ENCODE measurements at places on chromosomes 16 and 17. TPM values are rescaled to one million over a fixed set of nuclear protein-coding genes. Genes with fewer than 3 reads are reported as not detected.

LRRC36 gene
- 42.1 TPM for total RNA-seq

- no peaks in the 10 kb centered on the region for H3K36me3 ChIP-seq
- DNase-seq = peak; percentile 64
- no peaks in the 10 kb centered on the region for H3K27me3 ChIP-seq
- peaks cover 92% of the 10 kb centered on the region for H3K4me1 ChIP-seq
- H3K4me3 ChIP-seq = no peak overlapping the region
These were observed 14.0 kb downstream of the CCR7 start for GRCh38 chr17:40551091-40551878.

DNA sequence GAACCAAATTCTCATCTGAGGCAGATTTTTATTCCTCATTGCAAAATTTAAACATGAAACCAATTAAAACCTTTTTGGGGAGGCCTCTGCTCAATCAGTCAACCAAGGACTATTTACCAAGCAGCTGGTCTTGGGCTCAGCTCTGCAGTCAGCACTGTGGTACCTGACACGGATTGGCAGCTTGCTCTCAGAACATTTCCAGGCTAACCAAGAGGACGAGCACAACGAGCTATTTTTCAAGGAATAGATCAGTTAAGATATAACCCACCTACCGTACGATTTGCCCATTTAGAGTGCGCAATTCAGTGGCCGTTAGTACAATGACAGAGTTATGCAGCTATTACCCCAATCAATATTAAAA lies 26.4 kb upstream of the KLHDC4 start:
- H3K27me3 ChIP-seq = no peaks in the 10 kb centered on the region
- no peaks in the 10 kb centered on the region for H3K4me1 ChIP-seq
- H3K27ac ChIP-seq = no peak overlapping the region
- no peak for DNase-seq
- no peaks in the 10 kb centered on the region for H3K36me3 ChIP-seq

KRT25 gene
- total RNA-seq = not detected

DNA sequence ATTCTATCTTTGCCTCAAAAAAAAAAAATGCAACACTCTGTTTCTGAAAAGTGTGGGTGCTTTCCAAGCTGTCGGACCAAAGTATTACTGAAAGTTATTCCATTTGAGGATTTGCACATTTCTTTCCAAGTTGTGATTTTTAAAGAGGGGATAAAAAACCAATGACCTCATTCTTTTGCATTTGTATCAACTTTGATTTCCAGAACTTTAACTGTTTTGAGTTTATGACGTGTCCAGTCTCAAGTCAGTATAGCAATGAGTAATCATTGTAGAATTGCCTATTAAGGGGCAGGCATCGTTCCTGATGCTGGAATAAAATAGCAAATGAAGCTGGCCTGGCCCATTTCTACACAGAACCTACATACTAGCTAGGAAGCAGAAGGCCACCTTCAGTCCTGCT lies 229.6 kb upstream of the RBFOX1 start:
- no peak for DNase-seq
- no peak overlapping the region for H3K27ac ChIP-seq
- H3K4me1 ChIP-seq = no peaks in the 10 kb centered on the region
- H3K27me3 ChIP-seq = no peaks in the 10 kb centered on the region
- no peak overlapping the region for H3K4me3 ChIP-seq

DNA sequence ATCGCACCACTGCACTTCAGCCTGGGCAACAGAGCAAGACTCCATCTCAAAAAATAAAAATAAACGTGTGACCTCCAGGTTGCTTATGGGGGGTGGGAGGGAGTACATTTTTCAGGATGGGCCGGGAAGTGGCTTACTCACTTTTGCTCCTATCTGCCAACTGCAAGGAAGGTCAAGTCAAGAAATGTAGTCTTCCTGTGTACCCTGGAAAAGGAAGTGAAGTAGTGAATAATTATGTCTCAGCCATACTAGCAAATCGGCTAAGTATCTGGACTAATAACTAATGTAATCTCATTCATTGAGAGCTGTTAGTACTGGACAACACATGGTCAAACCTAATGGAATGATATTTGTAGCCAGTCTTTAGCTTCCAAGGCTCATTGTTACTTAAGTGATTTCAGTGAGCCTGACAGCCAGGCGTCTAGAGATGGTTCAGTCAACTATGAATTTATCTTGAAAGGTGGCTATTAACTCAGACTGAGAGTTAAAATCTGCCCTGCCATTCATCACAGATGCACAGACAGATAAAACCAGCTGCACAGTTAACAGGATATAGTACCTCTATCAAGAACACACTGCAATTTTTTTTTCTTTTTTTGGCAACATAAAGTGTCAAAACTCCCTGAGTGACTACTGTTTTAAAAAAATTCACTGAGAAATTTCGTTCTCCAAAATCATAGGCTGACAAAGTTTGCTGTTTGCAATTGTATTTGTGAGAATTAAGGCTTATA lies 3.7 kb upstream of the TACO1 start:
- peaks cover 17% of the 10 kb centered on the region for H3K4me1 ChIP-seq
- H3K36me3 ChIP-seq = peaks cover 23% of the 10 kb centered on the region
- no peaks in the 10 kb centered on the region for H3K27me3 ChIP-seq
- no peak for DNase-seq

CNGB1 gene
- total RNA-seq = 0.35 TPM

DNA sequence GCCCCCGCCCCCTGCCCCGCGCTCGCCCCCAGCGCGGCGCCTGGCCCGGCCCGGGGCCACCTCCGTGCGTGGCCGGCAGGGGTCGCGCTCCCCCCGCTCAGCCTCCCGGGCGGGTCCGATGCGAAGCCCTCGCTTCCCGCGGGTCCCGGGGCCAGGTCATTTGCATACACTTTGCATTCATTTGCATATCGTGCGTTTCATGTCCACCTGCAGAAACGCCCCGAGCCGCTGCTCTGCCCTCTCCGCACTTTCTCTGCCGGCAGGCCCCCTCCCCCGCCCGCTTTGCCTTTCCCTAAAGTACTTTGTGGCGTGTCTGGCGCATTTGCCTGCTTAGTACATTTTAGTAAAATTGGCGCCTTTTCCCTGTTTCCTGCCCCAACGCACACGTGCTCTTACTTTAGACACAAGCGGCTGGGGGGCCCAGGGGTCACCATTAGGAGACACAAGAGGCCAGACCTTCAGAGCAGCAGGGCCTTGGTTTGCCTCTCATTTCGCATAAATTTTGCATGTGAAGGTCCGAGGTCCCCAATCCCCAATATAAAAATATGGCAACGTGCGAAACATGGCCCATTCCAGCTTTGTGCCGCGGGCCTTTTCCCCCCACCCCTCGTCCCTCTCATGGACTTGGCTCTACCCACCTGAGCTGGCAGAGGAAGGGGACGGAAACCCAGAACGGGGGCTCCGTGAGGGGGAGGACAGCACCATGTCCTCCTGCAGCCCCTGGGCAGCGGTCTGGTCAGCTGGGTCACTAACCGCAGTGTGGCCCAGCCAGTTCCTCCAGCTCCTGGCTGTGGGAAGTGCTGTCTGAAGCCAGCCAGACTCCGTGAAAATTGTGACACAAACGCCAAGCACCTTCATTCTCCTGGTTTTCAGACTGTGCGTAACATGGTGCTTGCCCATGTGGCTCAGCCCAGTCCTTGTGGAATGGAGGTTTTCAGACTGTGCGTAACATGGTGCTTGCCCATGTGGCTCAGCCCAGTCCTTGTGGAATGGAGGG lies 34.8 kb downstream of the CBFA2T3 start:
- DNase-seq = peak; percentile 76
- no peak overlapping the region for H3K27ac ChIP-seq
- peak overlapping the region; percentile 37 for H3K4me3 ChIP-seq
- H3K4me1 ChIP-seq = peaks cover 41% of the 10 kb centered on the region
- peaks cover 26% of the 10 kb centered on the region for H3K27me3 ChIP-seq
- H3K36me3 ChIP-seq = no peaks in the 10 kb centered on the region

DNA sequence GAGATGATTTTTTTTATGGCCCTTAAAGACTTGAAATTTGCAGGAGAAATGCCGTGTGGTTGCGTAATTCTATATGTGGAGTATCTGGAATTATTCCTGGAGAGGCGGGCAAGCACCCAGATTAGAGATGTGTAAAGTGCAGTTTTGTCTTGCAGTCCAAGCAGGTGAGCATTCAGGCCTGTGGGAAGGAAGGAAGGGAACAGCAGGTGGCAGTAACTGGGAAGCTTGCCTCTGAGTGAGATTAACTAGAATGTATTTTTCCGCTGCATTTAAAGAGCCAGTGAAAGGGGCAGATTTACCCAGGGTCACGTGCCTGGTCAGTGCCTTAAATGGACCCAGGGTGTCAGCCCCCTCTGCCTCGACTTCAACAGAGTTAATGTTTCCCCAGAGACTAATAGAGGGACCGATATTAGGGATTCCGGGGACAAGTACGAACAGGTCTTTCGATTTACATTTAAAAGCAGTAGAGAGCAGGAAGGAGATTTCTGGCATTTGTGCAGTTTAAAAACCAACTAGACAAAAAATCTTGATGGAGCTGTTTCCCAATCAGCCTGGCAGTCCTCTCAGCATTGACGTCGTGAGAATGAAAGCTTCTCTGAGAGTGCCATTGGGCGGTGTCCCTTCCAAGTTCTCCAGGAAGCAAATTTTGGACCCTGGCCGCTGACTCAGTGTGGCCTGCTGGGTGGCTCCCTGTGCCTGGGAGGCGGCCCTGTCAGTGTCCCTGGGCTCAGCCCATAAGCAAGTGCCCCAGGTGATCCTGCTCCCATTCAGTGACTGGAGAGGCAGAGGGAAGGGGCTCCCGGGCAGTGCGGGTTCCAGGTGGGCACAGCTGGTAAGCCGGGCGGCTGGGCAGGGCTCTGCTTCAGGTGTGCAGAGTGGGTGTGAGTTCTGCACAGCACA lies 38.2 kb downstream of the KSR1 start:
- H3K4me1 ChIP-seq = peaks cover 74% of the 10 kb centered on the region
- H3K27me3 ChIP-seq = no peaks in the 10 kb centered on the region
- H3K27ac ChIP-seq = peak overlapping the region; percentile 88
- H3K4me3 ChIP-seq = peak overlapping the region; percentile 35

ASGR1 gene
- 5.1 TPM for total RNA-seq

- DNase-seq = no peak
- peaks cover 17% of the 10 kb centered on the region for H3K4me1 ChIP-seq
These were observed 74.5 kb downstream of the SEC14L1 start for GRCh38 chr17:77215281-77215680.

DNA sequence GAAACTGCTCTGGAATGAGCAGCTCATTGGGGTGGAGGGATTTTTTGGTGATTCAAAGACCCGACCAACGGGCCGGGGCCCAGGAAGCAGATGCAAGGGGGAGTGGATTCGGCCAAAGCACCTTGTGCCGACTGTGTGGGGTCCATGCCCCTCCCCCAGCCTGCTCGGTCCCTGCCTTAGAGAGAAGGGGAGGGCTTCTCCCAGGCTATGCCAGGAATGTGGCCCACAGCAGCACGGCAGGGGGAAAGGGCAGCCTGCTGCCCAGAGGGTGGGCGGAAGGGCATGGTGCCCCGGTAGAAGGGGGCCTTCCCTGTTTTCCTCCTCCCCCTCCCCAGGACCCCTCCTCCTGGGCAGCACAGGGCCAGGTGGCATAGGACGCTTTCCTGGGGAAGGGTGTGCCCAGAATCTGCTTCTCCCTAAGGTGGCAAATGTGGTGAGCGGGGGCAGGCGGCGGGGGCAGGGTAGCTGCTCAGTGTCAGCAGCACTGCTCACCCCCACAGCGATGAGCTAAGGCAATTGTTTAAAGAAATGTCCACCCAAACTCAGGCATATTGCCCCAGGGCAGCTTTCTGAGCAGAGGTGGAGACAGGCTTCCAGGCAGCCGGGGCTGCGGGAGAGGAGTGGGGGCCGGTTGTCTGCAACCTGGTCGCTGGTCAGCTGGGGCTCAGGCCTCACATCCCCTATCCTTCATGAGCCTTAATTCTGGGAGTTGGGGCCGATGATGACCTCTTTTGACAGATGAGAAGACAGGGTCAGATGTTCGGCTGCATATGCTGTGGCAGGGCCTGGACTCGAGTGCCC lies 33.9 kb upstream of the MLKL start:
- H3K4me3 ChIP-seq = no peak overlapping the region
- H3K36me3 ChIP-seq = no peaks in the 10 kb centered on the region
- DNase-seq = no peak

OMG gene
- 12.4 TPM for total RNA-seq

- no peaks in the 10 kb centered on the region for H3K4me1 ChIP-seq
- peaks cover 3% of the 10 kb centered on the region for H3K27me3 ChIP-seq
- no peak overlapping the region for H3K27ac ChIP-seq
- no peaks in the 10 kb centered on the region for H3K36me3 ChIP-seq
- H3K4me3 ChIP-seq = no peak overlapping the region
These were observed 313.8 kb downstream of the C16orf95 start for GRCh38 chr16:87003414-87003755.

DNA sequence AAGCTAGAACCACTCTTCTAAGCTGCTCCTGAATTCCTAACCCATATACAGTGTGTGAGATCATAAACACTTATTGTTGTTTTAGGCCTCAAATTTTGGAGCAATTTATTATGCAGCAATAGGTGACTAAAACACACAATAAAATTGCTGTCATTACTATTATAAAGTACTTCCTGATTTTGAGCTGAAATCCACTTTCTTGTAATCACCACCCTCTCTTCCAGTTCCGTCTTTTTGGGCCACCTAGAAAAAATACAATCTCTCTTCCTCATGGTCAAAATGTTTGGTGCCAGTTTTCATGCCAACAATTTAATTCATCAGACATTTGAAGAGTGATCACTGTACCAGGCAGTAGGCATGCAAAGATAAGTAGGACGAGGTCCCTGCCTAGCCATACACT lies 43.3 kb upstream of the NF1 start:
- no peaks in the 10 kb centered on the region for H3K36me3 ChIP-seq
- no peak overlapping the region for H3K4me3 ChIP-seq
- H3K27me3 ChIP-seq = no peaks in the 10 kb centered on the region
- no peak for DNase-seq
- H3K4me1 ChIP-seq = peaks cover 7% of the 10 kb centered on the region

DNA sequence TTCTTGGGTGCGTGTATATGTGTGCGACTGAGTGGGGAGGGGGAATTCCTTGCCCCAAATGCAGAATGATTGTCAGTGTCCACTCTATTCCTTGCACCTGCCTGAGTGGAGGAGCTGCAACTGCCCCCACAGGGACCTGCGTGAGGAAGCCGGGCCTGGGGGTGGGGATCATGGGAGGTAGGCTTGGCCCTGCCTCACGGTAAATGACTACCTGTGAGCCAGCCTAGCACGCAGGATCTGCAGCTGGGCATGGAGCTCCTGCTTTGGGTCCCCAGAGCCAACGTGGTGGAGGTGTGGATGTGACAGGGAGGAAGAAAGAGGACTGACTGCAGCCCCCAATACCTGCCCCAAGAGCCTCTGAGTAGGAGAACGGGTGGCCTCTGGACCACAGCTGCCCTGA lies 77.0 kb upstream of the GAS7 start:
- H3K4me1 ChIP-seq = no peaks in the 10 kb centered on the region
- no peak overlapping the region for H3K27ac ChIP-seq
- no peaks in the 10 kb centered on the region for H3K27me3 ChIP-seq
- no peak for DNase-seq

ZSCAN10 gene
- total RNA-seq = not detected

GRCh38 chr16:57981636-57982035 lies 10.7 kb upstream of the CNGB1 start:
- no peak overlapping the region for H3K4me3 ChIP-seq
- H3K27me3 ChIP-seq = no peaks in the 10 kb centered on the region
- DNase-seq = no peak
- H3K27ac ChIP-seq = no peak overlapping the region

WFDC1 gene
- total RNA-seq = 18.0 TPM

GRCh38 chr17:58504826-58505351 lies 9.5 kb downstream of the MTMR4 start:
- no peak overlapping the region for H3K4me3 ChIP-seq
- DNase-seq = no peak
- no peaks in the 10 kb centered on the region for H3K27me3 ChIP-seq
- peaks cover 100% of the 10 kb centered on the region for H3K36me3 ChIP-seq
- peaks cover 9% of the 10 kb centered on the region for H3K4me1 ChIP-seq

GRCh38 chr17:49762151-49762941 lies 1.6 kb downstream of the FAM117A start:
- no peaks in the 10 kb centered on the region for H3K36me3 ChIP-seq
- no peak overlapping the region for H3K27ac ChIP-seq
- H3K4me3 ChIP-seq = peak overlapping the region; percentile 71

Measured in lower lobe of right lung (tissue), 2 donors.